NCI-H446 treated with DMSO at 0.1 percent for 48 hours (cell line): ENCODE measurements at places on chromosomes 7 and 10.

DNA sequence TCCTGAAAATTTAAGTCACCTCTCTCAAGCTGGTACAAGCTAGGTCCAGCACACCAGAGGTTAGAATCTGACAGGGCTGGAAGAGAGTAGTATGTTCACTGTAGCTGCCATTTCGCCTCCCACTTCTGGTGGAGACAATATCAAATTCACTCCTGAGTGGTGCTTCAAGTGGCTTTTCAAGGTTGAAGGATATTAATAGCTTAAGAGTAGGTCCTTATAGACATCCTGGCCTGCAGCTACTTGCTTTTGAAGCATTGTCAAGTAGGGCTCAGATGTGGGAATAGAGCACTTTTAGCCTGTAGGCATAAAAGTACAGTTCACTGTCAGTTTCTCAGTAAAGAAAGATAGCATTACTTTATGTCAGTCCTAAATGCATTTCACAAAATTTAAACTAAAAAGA is 270.5 kb upstream of the PLPP4 start:
- DNase-seq, result no peak

DNA sequence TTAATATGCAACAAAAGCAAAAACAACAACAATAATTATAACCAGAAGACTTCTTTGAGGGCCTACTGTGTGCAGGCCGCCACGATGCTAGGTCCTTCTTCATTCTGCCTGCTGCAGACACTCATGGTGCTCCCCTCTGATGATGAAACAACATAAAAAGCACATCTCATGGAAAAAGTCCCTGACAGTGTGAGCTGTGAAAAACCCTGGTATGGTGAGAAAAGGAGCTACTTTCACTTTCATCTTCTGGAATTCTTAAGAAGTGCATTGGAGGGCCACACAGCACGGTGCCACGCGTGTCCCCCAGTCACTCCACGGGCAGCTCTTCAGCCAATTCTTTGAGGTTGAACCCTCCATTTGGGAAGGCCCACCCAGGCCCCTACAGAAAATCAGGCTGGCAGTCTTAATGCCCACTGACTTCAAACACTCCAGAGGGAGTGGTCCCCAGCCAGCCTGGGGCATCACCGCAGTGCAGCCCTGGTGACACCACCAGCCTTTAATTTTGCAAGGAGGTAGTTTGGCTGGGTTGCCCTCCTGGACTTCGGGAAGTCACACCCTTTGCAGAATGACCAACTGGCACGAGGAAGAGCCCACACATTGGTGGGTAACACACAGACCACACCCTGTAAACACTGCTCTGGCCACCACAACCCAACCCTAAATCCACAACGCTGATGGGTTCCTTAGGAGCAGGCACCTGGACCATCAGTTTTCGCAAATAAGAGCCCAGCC is 7.7 kb downstream of the KCNMA1 start:
- no peak for DNase-seq

- DNase-seq, result no peak
Measured at GRCh38 chr10:86664341-86665217, 3.7 kb upstream of the LDB3 start.

DNA sequence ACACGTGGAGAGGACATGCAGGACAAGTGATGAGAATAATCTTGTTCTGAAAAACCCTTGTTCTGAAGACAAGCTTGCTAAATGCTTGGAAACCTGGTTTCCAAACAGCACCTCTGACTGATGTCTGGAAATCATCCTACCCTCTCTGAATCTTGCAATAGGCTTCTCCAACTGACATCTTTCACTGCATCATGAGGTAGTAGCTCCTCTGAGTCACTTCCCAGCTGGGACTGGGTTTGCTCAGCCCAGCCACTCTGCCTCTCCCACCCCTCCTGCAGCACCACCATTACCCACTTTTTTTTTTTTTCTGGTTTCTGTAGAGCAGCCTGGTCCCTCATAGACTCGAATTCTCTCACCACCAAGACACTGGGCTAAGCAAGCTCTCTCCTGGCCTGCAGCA is 919.8 kb downstream of the GRID1 start:
- no peak for DNase-seq

GRCh38 chr7:100016215-100016901 is 962 bp downstream of the ZKSCAN1 start:
- no peak for DNase-seq

GRCh38 chr7:156028521-156028920 is 216.3 kb upstream of the SHH start:
- DNase-seq, result no peak

DNA sequence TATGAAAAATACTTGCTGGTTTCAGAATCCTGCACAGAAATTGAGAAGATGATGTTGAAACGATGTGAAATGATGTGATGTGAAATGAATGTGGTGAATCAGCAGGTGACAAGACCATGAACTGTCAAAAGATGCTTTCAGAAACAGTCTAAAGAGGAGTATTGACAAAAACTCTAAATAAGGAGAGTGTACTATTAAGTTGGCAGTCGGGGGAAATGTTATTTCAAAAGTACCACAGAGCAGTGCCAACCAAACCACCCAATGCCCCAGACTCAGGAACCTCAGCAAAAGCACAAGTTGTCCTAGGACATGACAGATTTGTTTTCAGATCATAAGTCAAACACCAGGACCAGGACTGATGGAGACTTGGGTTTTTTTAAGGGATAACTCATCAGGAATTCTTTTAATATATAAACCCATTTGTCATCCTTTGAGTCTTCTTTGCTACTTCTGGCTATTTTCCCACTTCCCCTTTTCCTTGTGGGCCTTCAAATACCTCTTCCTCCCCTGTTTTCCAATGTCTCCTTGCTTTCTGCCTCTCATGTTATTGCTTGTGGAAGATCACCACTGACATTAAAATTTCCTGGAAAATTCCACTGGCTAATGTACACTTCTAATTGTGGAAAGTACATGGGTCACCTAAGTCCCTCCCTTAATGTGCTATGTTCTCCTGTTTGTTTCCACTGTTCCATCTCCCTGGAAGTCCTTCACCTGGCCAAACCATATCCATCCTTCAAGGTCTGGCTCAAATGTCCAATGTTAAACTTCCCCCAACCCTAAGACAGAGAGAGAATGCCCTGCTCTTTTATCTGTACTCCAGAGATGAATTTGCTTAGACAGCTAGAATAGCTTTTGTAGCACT is 10.2 kb upstream of the PPP1R3C start:
- DNase-seq, result no peak
